ENCODE measurements at places on chromosomes 3 and 15. TPM values are rescaled to one million over a fixed set of nuclear protein-coding genes. Genes with fewer than 3 reads are reported as not detected.

Gene SERINC4
- total RNA-seq, result not detected

Gene FGD5
- total RNA-seq, result 74.3 TPM

Gene ALDH1L1
- total RNA-seq, result not detected

Gene FILIP1L
- 22.0 TPM for total RNA-seq

Gene POTEB3
- not detected for total RNA-seq

Gene SLC6A1
- under 0.01 TPM for total RNA-seq

DNA sequence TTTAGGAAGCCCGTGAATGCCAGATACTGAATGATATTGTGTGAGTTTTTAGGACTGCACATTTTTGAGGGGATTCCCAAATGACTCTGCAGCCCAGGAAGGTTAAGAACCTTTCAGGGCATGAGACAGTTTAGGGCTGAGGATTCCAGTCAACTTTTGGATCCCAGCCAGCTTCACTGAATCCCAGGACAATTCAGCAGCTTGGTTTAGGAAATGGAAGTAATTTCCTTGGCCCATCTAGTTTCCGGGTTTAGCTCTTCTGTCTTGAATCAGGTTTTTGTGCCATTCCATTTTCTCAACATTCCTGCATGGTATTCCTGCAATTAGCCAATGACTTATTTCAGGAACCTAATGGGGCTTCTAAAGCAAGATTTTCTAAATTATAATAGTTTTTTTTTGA, 253.9 kb downstream of the LSAMP start:
- no peak for DNase-seq

- DNase-seq, result no peak
Measured at GRCh38 chr15:81311752-81312464, 12.0 kb downstream of the STARD5 start.

DNA sequence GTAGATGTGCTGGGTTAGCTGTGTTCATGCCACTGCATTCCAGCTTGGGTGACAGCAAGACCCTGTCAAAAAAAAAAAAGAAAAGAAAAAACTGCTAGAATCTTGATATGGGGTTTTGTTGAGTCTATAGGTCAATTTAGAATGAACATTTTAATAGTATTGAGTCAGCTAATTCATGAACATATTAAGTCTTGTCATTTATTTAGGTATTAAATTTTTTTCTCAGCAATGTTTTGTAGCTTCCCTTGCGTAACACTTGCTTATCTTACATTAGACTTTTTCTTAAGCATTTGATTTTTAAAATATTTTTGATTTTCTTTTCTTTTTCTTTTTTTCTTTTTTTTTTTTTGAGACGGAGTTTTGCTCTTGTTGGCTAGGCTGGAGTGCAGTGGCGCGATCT, 60.7 kb upstream of the GOLGA6B start:
- no peak for DNase-seq

GRCh38 chr15:75763137-75763611, 50.5 kb upstream of the CSPG4 start:
- DNase-seq, result no peak

GRCh38 chr3:154976072-154976983, 103.8 kb upstream of the MME start:
- no peak for DNase-seq

DNA sequence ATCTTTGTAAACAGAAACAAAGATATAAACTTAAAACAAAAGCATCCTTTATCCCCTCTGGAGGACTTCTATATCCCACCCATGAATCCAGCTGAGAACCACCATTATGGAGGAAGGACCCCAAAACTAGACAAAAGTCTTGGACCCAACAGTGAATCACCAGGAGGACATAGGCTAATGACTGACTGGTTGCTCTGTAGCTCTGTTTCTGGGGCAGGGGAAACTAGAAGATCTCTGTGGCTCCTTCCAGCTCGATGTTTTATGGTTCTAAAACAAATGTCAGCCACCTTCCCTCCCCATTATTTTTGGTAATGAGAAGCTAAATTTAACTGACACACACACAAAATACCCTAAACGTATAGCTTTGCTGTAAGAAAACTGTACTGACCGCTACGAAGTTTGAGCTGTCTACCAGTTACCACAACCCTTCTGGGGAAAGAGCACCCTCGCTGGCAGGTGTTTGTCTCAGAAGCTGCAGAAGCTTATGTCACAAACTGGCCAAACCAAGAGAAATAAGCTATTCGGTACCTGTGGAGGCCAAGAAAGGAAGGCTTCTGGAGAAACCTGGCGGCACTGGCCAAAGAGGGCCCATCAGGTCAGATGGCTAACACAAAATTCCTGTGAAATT, 36.4 kb downstream of the MB21D2 start:
- DNase-seq, result no peak

- DNase-seq, result no peak
Measured at GRCh38 chr3:24110051-24110450, 165.0 kb downstream of the NR1D2 start.

GRCh38 chr3:11164607-11165006, 10.3 kb downstream of the HRH1 start:
- no peak for DNase-seq

All from lung microvascular endothelial cell (primary cell).